ENCODE measurements at places on chromosomes 3 and 15.

- DNase-seq = peak; percentile 95
Observed at GRCh38 chr3:50600841-50601591, 10.6 kb downstream of the CISH start.

DNA sequence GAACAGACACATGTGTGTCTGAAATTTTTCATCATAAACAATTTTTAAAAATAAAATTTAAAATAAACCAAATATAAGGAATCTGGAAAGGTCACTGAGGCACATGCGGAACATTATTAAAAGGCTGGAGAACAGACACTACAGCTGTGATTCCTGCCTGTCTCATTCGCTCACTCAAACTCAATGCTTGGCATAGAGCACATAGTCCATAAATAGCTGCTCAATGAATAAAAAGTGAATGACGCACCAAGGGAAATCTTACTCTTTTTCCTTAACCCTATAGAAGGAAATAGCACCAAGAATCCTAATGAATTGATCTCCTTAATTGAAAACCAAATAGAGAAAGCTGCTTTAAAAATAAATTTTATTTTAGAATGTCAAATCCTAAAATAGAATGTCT is 98.4 kb downstream of the FSIP1 start:
- DNase-seq = no peak

DNA sequence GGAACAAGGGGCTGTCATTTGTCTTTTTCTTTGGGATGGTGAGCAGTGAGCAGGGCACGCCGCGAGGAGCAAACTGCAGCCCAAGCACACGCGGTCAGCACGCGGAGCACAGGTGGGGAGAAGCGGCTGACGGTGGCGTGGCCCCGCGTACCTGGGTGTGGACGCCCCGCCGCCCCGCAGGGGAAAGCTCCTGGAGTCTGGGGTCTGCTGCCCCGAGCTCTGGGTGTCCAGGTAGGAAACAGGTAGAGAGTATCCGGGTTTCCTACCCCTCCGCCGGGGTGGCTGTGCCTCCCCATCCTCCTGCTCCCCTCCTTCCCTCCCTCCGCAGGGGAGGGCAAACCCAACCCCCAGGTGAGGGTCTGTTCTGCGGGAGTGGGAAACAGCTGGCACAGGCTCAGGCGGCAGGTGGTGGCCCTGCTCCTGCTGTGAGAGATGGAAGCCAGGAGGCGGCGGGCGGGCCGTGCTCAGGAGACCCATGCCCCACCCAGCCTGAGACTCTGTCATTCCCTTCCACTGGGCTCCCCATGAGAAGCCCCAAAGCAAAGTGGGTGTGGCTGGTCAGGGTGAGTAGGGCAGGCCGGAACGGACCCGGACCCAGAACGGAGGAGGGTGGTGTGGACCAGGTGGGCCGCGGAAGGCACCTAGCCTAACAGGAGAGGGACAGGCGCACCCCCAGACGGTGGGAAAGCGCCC is 56.9 kb upstream of the CGNL1 start:
- no peak for DNase-seq

DNA sequence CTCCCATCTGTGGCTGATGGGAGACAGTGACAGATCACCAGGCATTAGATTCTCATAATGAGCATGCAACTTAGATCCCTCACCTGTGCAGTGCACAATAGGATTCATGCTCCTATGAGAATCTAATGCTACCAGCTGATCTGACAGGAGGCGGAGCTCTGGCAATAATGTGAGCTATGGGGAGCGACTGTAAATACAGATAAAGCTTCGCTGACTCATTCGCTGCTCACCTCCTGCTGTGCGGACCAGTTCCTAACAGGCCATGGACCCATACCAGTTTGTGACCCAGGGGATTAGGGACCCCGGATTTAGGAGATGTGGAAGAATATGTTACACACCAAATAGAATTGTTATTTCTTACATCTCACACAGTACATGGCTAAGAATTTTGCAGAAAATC is 6.7 kb downstream of the ARGFX start:
- no peak for DNase-seq

- DNase-seq = no peak
Observed at GRCh38 chr3:40137591-40138295, 171.8 kb upstream of the EIF1B start.

DNA sequence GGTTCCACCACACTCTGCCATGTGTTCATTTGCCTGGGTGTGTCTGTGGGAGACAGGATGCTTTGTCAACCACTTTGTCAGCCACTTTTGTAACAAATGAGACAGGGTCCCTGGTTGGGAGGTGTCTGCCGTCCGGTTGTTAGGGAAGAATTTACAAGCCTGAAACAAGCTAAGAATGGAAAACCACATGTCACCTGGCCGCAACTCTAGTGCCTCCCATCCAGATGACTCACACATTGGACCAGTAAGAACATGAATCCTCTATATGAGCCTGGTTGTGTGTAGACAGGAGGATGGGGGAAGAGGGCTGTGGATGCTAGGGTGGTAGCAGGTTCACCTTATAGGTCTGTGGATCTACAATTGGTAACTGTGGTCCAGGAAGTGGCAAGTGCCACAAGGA is 335.3 kb downstream of the CLSTN2 start:
- no peak for DNase-seq

- DNase-seq = no peak
Observed at GRCh38 chr15:75925440-75925839, 21.8 kb downstream of the FBXO22 start.

DNA sequence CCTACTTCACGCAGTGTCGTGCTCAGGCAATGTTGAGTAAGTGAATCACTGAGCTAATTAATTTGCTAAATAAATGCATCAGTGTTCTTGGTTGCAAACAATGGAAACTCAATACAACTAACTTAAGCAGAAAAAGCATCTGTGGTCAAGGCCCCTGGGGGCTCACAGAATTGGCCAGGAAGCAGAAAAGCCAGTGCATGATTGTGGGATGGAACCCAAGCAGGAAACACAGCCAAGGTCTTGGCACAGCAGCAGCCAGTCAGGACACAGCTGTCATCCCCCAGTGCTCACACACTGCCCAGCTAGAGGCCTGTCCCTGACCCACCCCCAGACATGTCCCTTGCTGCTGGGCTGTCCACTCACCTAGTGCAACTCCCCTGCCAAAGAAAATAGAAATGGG is 85.9 kb downstream of the AQP9 start:
- DNase-seq = no peak

- no peak for DNase-seq
Observed at GRCh38 chr15:42401544-42402454, 42.5 kb downstream of the CAPN3 start.

DNA sequence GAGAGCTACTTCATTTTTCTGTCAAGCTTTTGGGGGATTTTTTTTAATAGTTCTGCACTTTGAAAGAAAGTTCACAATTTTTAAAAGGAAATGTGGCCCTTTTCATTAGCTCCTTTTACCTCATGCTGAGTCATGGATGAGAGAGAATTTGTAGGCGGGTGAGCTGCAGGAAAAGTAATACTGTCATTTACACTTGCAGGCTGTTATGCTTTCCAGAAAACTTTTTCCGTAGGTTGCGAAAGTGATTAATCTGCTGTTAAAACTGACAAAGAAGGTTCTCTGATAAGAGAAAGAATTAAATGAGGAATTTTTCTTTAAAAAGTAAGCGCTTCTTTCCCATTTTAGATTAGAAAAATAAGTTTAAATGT is 430.2 kb downstream of the LPP start:
- no peak for DNase-seq

GRCh38 chr3:123789760-123790159 is 94.4 kb downstream of the MYLK start:
- DNase-seq = no peak

- DNase-seq = no peak
Observed at GRCh38 chr3:47079432-47079831, 84.5 kb downstream of the SETD2 start.

GRCh38 chr3:171255236-171255806 is 204.9 kb downstream of the TNIK start:
- DNase-seq = no peak

- DNase-seq = no peak
Observed at GRCh38 chr3:70856414-70857162, 544.1 kb upstream of the MDFIC2 start.

- DNase-seq = no peak
Observed at GRCh38 chr3:28068342-28068741, 173.1 kb upstream of the CMC1 start.

GRCh38 chr15:27248251-27248650 is 277.3 kb downstream of the GABRG3 start:
- DNase-seq = no peak

DNA sequence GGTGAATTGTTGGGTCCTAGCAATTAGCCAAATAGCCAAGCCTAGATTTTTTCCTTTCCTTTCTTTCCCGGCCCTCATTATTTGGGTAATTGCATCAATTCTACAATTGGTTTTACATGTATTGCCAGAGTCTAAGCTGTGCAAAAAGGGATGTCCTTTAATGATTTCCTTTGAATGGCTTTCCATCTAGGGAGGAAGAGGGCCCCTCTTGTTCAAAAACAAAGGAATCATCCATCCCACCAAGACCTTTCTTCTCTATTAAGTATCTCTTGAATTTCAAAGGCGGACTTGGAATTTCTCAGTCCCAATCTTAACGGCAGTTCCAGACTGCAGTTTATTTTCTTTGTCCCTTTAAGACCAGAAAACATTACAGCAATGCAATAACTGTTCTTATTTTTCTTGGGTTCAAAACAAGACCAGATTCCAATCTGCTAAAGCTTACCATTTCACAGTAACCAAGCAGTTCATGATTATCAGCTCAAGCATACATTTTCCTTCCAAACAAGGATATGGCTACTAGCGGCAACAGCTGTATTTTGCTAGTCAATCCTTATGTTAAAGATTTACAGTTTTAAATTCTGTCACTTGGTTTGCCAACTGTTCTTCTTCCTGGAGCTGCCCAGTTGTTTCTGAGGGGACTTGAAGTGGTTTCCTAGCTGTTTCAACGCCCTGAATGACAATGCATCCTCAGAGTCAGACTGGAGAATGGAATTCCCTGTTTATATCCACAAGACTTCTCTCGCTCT is 91.4 kb upstream of the LRIG1 start:
- DNase-seq = no peak

- no peak for DNase-seq
Observed at GRCh38 chr3:188874576-188874975, 297.2 kb upstream of the TPRG1 start.

DNA sequence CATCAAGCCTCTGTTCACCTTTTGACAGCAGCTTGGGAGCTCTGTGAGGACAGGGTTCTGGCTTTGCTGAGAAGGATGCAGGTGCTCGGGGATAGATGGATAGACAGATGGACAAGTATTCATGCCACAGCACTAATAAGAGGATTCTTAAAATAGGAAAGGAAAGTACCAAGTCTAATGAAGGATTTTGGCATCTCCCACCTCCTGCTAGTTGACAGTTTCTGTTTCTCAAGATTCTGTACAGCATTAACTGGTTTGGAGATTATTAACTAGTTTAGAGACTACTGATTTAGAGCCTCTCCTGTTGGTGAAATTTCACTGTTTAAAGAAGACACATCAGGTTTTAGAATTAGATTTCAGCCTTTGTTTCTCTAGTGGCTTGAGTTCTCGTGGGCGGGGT is 152.3 kb downstream of the CACNA1D start:
- DNase-seq = no peak

DNA sequence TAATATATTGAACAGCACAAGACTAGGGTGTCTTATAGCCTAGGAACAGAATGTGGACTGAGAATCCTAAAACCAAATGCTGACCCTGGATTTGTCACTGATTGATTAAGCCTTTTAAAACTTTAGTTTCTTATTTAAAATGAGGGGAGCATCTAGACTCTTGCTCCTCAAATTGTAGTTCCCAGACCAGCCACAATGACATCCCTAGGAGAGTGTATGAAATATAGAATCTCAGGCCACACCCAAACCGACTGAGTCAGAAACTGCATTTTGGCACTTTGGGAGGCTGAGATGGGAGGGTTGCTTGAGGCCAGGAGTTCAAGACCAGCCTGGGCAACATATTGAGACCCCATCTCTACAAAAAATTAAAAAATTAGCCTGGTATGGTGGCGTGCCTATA is 287.8 kb upstream of the UMPS start:
- no peak for DNase-seq

- no peak for DNase-seq
Observed at GRCh38 chr3:119195911-119196310, 22.5 kb downstream of the UPK1B start.
